Left ventricle myocardium superior (tissue), 1 donor: ENCODE measurements at places on chromosomes 2 and 18. TPM values are rescaled to one million over a fixed set of nuclear protein-coding genes. Genes with fewer than 3 reads are reported as not detected.

DNA sequence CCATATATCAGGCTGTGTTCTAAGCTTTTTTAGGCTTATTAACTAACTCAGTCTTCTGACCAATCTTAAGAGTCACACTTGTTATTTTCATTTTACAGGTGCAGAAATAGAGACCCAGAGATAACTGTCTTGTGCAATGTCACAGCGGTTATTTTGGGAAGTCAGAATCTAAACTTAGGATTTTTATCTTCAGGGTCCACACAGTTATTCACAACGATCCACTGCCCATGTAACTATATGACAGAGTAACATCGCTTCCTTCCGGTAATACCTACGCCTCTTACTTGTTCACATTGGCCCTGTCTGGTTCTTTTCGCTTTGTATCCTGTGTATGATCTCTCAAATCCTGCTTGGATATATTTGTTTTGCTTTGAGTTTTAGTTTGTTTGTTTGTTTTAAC is 631.7 kb downstream of the LRP1B start:
- DNase-seq = no peak

DNA sequence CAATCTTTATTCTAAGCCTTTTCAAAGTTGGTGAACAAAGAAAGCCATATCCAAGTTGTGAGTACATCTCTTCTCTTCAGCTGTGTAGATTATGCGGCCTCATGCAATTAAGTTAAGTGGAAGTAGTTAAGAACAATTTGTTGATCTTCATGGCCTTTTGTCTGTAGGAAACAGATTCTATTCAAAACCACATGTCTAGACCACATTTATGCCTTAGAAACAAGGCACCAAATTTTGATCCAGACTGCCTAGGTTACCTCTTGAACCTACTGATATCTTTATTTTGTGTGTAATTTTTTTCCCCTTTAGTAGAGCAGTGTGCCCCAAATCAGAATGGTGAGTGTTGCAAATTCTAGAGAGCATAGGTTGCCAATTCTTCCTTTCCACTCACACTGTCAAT is 101.6 kb upstream of the CERS6 start:
- no peak for DNase-seq

KIF3C gene
- 3.1 TPM for total RNA-seq

- no peak for DNase-seq
These were observed 1.7 kb downstream of the RMP24 start for GRCh38 chr18:35974181-35974580.

DNA sequence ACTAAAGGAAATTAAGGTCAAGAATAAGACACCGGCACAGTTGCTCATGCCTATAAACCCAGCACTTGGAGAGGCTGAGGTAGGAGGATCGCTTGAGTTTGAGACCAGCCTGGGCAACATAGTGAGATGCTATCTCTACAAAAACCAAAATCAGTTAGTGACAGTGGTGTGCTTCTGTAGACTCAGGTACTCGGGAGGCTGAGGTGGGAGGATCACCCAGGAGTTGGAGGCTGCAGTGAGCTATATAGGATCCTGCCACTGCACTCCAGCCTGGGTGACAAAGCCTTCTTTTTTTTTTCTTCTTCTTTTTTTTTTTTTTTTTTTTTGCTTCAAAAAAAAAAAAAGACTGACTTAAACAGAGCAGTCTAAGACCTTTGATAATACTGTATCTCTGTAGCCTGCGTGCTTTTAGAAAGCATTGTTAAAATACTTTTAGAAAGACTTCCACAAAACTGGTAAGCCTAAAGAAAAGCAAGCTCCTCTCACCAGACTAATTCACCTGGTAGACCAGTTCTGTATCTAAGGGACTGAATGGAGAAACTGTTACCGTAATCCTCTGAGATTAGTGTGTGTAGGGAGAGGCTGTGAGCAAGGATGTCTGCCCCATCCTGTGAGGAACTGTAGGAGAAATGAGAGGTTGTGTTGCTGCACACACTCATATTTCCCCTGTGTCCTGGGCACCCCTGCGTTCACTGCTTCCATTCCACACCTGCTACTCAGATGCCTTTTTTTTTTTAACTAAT is 10.8 kb downstream of the RAB12 start:
- no peak for DNase-seq

GRCh38 chr2:58350484-58350883 is 109.4 kb upstream of the FANCL start:
- no peak for DNase-seq

GRCh38 chr2:162075689-162076132 is 1.7 kb upstream of the DPP4 start:
- DNase-seq = no peak

LIMS4 gene
- total RNA-seq = 2.8 TPM

NOSTRIN gene
- total RNA-seq = 11.5 TPM

PDIA6 gene
- 119 TPM for total RNA-seq

DNA sequence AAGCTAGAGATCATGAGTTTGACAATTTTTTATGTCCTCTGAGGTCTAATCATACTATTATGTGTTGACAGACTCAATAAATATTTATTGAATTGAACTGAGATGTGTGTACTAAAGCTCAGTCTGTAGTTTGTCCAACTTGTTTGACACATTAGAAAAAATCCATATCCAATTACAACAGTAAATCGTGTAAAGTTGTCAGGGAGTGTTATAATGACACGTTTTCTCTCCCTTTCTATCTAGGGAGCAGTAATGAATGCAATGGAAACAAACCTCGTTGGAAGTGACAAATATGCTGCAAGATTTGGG is 28.4 kb downstream of the ITGA4 start:
- no peak for DNase-seq

DNA sequence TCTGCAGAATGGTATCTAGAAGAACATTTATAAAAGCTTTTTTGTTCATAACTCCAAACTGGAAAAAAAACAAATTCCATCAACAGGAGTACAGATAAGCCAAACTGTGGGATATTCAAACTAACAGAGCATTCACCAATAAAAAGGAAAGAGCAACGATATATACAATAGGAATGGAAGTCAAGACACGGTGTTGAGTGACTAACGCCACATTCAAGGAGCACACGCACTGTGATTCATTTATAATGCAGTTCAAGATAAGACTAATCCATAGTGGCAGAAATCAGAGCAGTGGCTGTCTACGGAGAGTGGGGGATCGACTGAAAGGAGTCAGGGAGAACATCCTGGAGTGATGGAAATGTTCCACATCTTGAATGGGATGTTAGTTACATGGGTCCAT is 70.7 kb downstream of the CABYR start:
- DNase-seq = no peak

ERBB4 gene
- 17.9 TPM for total RNA-seq

DNA sequence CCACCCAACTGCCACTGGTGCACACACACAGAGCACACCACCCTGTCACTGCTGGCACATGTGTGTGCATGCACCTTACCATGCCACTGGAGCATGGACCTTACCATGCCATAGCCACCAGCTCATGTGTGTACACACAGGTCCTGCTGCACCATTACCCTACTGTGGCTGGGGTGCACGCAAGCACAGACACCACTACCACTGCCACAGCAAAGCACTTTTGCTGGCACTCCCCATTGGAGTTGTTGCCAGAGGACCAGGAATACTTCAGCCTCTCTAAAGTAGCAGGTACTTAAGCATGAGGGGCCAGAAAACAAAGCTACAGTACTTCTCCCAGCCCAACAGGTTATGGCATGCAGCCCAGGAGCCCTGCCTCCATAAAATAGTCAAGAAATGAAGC is 404.8 kb downstream of the MBD2 start:
- peak; percentile 29 for DNase-seq

GRCh38 chr2:65264821-65265670 is 37.4 kb downstream of the ACTR2 start:
- no peak for DNase-seq

DNA sequence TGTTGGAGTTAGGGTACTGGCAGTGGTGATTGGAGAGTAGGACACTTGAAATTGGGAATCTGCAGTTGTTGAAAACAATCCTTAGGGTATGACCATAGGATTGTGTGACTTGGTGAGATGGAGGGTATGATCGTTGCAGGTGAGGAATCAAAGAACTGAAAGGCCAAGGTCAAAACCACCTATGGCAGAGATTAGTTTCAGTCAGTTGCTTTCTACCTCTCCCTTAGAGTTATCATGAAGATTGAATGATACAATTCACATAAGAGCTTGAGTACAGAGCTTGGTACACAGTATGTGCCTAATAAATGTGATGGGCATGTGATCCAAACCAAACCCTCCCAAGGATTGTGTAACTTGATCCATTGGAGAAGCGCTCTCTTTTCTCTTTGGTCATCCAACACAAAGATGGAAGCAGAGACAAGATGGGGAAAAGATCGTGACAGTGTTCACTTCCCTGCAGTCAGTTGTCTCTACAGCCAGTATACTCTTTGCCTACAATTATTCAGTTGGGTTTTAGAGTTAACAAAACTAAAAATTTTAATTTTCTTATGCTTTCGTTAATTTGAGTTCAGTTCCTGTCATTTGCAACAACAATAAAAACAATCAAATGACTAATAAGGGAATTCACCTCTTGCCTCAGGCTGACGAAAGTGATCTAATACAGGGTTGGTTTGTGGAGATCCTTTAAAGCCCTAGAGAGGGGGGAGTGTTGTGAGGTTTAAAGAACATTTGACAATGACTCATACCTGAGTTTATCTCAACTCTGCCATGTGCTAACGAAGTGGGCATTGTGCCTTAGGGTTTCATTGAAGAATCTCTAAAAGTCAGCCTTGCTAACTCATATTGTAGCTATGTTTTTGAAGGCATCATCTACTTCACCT is 14.8 kb upstream of the SMAD2 start:
- no peak for DNase-seq

DNA sequence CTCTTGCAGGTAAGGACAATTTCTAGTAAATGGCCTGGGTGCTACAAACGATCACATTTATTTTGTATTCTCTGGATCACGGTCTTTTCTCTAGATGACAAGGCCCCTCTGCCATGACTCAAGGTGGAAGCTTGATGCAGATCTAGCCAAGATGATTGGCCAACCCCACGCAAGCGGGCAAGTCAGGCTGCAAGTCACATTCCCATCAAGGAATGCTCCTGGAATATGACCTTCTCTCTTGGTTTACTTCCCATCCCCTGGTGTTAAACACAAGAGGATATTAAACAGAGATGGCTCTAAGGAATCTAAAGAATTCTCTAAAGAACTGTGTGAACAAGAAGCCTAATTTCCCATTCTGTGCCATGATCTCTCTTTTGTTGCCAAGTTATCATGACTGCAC is 97.3 kb upstream of the SERPINE2 start:
- DNase-seq = no peak
